HT1080 (cell line): ENCODE measurements at places on chromosomes 12 and 14. TPM values are rescaled to one million over a fixed set of nuclear protein-coding genes. Genes with fewer than 3 reads are reported as not detected.

The GNG2 gene
- total RNA-seq: 3.3 and 5.1 TPM in 2 replicates

The IFNG-AS1 gene
- not detected in 2 replicates for total RNA-seq

DNA sequence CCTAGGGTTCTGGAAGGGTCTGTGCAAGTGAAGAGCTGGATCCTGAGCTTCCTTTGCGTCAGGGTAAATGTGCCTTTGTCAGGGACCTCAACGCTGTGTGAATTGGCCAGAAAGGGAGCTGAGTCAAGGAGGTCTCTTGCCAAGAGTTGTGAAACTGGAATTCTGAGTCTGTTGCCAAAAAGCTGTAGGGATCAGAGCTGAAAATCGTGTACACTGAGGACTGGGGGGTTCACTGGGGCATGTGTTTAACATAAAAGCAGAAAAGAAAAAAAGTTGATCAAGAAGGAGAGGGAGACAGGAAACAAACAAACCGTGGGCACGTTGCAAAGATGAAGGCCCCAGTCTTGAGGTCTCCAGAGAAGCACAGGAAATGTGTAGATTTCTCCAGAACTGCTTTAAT lies 1081.5 kb downstream of the VRK1 start:
- DNase-seq: peak; percentile 5

- no peak for DNase-seq
These were observed 79.5 kb downstream of the APAF1 start for GRCh38 chr12:98724384-98725155.

The KCNK13 gene
- 0.13 and 0.45 TPM in 2 replicates for total RNA-seq

DNA sequence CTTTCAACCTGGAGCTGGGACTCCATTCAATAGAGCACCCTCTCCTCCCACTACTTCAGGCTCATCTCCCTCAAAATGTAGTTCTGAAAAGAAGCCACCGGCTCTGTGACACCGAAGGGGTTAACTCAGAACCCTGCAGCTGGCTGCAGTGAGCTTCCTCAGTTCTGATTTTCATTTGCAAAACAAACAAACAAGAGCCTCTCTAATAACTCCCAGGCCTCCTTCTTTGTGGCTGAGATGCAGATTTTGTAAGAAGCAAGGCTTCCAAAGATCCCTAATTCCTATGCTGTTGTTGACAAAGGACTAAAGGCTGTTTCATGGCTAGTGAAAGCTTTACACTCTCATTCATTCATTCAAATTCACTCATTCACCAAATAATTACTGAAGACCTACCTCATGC lies 333.4 kb upstream of the TBX3 start:
- DNase-seq: no peak

The RDH16 gene
- total RNA-seq: not detected in 2 replicates
